ENCODE measurements at places on chromosomes 7 and 10. TPM values are rescaled to one million over a fixed set of nuclear protein-coding genes. Genes with fewer than 3 reads are reported as not detected.

Gene VAX1
- total RNA-seq: not detected

Gene C10orf67
- total RNA-seq: 0.16 TPM

Gene HOXA9
- total RNA-seq: not detected

Gene C10orf105
- 1.2 TPM for total RNA-seq

Gene FAM237B
- not detected for total RNA-seq

Gene FXYD4
- not detected for total RNA-seq

Gene CALML3
- total RNA-seq: 0.12 TPM

Gene SLC16A9
- total RNA-seq: not detected

Gene PAX4
- total RNA-seq: not detected

Gene SPDYE1
- total RNA-seq: not detected

Gene INMT
- total RNA-seq: 0.97 TPM

Gene CYP2C9
- not detected for total RNA-seq

Measured in hair follicle dermal papilla cell (primary cell).